Stimulated activated CD4-positive, alpha-beta T cell treated with anti-CD3 and anti-CD28 coated beads, TNF-alpha, amount 100 ng/mL, for 4 hours (primary cell): ENCODE measurements at places on chromosomes 3 and 15.

GRCh38 chr3:85053626-85054025 lies 94.8 kb downstream of the CADM2 start:
- DNase-seq, result no peak

GRCh38 chr3:65408531-65409175 lies 630.1 kb downstream of the MAGI1 start:
- no peak for DNase-seq

DNA sequence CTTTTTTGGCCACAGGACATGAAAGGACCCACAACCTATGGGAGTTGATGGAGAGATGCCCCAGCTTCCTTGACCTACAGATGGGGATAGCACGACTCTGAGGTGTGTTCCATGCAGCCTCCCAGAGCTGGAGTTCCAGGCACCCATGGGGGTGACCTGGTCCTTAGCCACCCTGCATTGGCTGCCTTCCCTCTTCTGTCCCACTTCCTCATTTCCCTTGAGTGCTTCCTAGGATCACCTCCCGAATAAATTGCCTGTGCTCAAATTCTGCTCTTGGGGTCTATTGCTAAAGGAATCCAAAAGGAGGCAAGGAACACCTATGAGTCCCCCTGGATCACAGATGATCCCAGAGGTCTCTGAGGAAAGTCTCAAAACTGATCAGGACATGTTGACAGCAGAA lies 24.7 kb upstream of the VIPR1 start:
- DNase-seq, result no peak

DNA sequence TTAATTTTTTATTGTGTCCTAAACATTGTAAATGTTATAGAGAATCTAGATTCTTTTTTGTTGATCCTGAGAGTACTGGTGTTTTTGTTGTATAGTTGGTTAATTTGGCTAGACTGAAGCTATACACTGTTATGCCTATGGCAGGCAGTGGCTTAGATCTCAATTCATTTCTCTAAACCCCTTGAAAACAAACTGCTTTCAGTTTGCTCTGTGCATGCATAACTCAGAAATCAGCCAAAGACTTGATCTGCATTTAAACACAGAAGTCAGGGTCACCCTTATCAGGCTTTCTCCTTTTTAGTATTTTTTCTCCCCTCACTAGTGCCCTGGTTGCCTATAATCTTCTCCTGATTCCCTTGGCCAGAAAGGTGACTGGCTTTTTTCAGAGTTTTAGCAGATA lies 349.5 kb upstream of the MANF start:
- no peak for DNase-seq

GRCh38 chr3:29026959-29027358 lies 253.9 kb upstream of the RBMS3 start:
- no peak for DNase-seq

GRCh38 chr3:134874737-134875413 lies 79.8 kb downstream of the EPHB1 start:
- no peak for DNase-seq

- DNase-seq, result no peak
Measured at GRCh38 chr3:40192628-40193027, 116.9 kb upstream of the EIF1B start.

DNA sequence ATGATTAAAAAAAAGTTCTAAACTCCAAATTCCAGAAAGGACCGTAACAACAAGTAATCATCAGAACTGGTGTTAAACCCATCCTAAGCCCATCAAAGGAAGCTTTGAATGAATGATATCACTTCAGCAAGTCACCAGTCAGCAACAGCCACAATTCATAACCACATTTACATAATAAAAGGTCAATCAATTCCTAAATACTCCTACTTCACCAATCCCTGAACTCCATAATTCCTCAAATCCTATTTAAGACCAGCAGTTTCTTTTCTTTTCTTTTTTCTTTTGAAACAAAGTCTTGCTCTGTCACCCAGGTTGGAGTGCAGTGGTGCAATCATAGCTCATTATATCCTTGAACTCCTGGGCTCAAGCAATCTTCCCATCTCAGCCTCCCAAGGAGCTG lies 40.5 kb downstream of the TTBK2 start:
- DNase-seq, result no peak
